Mesenteric fat pad (tissue), 1 donor: ENCODE measurements at places on chromosomes 7 and 10. TPM values are rescaled to one million over a fixed set of nuclear protein-coding genes. Genes with fewer than 3 reads are reported as not detected.

PRLHR gene
- total RNA-seq: not detected

VWDE gene
- total RNA-seq: not detected

PCLO gene
- 2.2 TPM for total RNA-seq

DNA sequence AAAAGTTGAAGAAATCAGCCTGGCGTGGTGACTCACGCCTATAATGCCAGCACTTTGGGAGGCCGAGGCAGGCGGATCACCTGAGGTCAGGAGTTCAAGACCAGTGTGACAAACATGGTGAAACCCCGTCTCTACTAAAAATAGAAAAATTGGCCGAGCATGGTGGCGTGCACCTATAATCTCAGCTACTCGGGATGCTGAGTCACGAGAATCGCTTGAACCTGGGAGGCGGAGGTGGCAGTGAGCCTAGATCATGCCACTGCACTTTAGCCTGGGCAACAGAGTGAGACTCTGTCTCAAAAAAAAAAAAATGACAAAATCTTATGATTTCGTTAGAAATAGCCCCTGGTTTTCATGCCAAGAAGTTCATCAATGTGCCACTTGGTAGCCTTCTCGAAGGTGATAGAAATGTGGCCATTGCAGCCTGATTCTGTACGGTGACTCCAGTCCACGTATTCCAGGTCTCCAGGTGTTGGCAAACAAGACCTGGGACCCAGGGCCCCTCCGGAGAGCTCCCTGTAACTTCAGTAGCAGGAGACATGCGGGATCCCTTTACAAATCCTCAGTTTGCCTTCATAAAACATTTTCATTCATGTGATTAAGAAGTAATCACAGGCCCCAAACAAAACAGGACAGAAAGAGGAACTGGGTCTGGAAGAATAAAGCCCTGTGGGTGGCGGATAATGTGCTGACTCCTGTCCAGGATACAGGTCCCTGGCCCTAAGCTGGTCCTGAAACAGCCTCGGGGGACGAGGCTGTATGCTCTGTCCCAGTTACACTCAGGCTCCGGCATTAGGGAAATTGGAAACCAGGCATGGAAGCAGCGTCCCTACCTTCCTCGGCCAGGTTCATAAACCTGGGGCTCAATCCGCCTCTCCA is 207.3 kb upstream of the SH2B2 start:
- no peak for DNase-seq

DNA sequence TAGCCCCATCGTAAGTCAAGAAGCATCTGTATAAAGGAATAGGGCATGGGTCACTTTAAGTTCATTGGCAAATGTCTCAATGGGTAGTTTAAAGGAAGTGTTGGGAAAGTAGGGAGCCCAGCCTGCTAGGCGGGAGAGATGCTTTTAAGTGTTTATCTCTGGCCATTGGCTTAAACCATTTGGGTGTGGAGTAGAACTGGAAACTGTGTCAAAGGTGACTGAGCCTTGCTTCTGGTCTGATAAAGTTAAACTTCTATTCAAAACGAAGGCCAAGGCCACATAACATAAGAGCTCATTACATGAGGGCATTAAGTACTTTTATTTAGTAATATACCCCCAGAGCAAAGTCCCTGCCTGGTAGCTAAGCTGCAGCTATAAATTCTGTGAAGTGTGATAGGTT is 148.7 kb downstream of the SPAG6 start:
- no peak for DNase-seq
